ENCODE measurements at places on chromosomes 2 and 18.

DNA sequence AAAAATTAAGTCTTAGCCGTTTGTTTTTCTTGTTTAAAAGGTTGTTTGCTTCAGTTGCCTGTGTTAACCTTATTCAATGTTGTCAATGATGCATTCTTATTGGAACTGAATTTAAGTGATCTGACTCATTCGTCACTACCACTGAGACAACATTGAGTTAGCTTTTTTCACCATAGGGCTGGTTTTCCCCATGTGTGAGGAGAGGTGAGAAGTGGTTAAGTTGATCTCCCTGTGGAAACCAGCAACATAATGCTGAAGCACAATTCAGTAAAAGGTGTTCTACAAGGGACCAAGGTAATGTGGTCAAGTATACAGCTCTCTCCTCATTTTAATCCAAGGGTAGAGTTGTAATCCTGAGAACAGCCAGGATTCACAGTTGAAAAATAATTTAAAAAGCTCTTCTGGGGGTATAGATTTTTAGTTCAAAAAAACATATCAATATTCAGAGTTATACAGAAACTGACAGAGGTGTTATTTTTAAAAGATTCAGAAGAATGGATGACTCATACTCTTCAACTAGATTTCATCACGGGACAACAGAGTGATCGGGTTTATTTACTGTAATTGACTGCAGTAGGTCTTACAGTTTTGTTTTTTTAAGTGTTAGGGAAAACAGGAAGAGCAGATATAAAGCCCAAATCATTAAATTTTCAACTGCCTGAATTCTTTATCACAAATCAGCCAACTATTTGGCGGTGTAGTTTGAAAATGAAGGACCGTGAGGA is 12.6 kb downstream of the NOP58 start:
- no peak for DNase-seq

DNA sequence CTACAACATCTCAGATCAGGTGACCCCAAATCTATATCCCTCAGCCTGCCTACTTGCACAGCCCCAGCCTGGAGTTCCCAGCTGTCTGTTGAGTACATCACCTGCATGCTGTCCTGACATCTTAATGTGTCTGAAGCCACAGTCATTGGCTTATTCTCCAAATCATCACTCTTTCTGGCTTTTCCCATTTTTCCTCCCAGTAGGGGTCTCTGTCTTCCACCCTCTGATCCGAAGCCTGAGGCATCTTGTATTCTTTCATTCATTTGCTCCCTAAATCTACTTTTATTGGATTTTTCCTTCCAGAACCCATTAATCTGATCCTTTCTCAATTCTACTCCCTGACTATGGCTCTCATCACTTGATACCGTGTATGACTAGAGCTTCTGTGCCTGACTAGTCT is 332.9 kb upstream of the DCC start:
- DNase-seq, result no peak

DNA sequence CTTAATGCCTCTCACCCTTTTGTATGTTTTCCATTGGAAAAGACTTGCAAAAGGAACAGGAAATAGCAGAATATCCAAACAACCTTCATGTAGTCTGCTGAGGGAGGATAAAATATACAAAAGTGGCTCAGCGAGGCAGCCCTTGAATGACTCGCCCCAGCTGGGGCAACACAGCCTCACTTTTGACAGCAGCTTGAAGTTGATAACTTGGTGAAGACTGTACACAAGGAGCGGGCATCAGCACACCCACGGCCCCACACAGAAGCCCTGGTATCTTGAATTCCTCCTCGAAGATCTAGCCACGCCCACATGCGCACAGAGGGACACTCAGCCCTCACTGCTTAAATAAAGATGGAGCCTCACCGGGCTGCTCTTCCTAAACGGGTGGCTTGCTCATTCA is 161.0 kb downstream of the IRS1 start:
- DNase-seq, result no peak

DNA sequence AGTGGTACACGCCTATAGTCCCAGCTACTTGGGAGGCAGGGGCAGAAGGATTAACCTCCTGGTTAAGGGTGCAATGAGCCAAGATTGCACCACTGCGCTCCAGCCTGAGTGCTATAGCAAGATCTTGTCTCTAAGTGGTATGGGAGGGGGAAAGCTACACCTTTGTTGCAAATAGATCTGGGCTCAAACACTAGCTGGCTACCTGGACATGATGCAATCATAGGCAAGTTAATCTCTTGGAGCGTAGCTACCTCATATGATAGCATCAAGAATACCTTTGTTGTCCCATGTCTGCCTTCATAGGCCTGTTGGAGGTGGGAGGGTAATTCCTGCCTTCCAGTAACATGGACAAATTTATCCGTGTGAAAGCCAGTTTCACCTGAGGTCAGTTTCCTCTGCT is 15.7 kb downstream of the KLHL29 start:
- DNase-seq, result no peak

DNA sequence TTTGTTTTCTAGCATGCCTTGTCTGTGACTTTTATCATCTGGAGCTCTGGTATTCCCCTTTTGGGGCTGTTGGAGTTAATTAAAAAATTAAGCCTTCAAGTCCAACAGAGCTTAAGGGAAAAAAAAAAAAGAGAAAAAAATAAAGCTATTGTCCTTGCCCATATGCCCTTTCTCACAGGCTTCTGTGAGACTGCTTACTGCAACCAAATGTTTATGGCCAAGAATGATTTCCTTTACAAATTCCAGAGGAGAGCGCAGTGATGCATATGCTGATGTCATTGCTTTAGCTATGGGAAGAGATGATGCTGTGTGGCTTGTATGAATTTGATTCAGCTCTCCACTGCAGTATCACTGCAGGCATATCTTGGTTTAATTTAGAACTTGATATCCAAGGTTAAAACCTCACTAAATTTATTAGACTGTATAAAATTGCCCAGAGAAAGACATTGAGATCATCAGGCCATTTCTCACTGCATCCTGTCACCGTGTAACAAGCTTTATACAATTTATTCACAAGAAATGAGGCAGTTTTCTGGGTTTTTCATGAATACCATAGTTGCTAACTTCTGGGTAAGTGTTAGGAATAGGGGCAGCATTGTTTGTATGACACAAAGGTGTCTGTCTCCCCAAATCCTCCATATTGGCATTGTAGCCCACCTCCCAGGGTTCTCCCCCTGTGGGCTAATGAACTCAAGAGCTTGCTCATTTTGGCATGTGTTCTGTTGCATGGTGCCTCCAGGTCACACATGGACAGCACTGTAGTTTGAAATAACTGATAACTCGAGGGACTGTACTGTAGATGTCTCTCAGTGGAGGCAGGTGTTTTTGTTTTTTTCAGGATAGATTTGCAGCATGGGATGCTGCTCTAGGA is 85.0 kb downstream of the TANC1 start:
- no peak for DNase-seq

DNA sequence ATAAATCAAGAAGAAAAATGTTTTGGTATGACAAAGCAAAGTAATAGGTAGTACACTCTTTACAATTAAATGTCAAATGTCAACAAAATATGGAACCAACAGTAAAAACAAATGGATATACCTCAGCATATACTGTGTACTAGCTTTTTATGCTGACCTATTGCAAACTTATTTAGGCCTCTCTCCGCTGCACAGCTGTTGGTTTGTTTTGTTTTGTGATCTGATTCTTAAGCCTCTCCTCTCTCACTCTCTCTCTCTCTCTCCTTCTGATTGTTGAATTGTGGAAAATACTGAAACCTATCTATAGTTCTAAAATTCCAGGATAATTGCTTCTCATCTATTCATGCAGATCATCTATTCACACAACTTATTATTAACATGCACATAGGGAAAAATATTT is 154.9 kb upstream of the ARHGAP28 start:
- no peak for DNase-seq

All from hematopoietic multipotent progenitor cell treated with erythropoietin and hydrocortisone succinate and interleukin-3 and kit ligand, for 6 days (in vitro differentiated cells).